ENCODE measurements at places on chromosomes 2 and 18.

GRCh38 chr2:100317634-100318033, 4.7 kb downstream of the LONRF2 start:
- no peak for DNase-seq

- no peak for DNase-seq
Observed at GRCh38 chr18:69872661-69873060, 75.0 kb downstream of the CD226 start.

GRCh38 chr2:41707790-41708451, 339.9 kb upstream of the PKDCC start:
- DNase-seq: no peak

- no peak for DNase-seq
Observed at GRCh38 chr2:176789751-176790150, 422.8 kb upstream of the HNRNPA3 start.

- DNase-seq: no peak
Observed at GRCh38 chr18:37259711-37260110, 305.9 kb downstream of the CELF4 start.

- peak; percentile 21 for DNase-seq
Observed at GRCh38 chr2:111100087-111100764, 20.5 kb upstream of the BCL2L11 start.

DNA sequence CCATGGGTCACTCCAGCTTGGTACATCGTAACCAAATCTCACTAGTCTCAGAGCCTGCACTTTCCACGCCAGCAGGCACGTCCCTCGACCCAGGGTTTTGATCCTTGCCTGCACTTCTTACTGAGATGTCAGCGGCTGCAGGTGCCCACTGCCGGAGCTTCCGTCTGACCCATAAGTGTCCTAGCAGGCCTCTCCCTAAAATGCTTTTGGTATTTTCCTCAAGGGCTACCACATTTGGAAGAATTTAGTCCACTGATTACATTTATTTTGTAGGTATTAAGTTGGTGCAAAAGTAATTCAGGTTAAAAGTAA, 175.0 kb upstream of the FBXO11 start:
- no peak for DNase-seq

GRCh38 chr2:217652761-217653639, 349.8 kb downstream of the TNS1 start:
- DNase-seq: no peak

GRCh38 chr2:8676191-8676920, 5.5 kb upstream of the ID2 start:
- DNase-seq: peak; percentile 35

DNA sequence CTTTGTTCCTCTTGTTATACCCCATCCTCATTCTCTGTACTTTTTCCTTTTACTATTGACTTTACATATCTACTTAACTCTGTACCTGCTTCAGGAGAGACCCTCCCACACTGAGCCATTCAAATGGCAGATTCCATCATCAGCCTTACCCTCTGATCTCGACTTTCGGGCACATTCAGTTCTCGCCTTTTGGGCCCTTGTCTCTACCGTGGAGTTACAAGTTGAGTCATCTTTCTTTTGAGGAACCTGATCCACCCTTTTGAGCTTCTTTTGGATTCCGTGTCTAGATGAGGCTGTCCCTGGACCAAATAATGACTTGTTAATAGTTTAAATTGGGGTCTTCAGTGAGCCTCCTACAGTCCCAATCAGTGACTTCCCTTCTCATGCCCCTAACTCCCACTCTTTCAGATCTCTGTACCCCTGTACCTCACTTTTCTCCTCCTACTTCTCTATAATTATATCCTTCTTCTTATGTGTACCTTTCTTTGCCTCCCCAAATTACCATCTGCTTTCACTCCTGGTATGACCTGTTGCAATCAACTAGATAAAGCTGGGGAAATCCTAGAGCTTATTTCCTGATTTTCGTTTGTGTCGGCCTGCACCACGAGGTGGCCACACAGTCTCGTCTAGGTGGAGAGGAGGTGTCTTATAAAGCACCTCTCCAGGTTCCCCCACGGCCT, 17.2 kb downstream of the SP110 start:
- DNase-seq: peak; percentile 43

- no peak for DNase-seq
Observed at GRCh38 chr18:13810950-13811485, 12.9 kb upstream of the MC5R start.

- no peak for DNase-seq
Observed at GRCh38 chr18:22828171-22828570, 105.0 kb upstream of the RBBP8 start.

- DNase-seq: no peak
Observed at GRCh38 chr2:129483366-129483765, 496.1 kb upstream of the RAB6C start.

GRCh38 chr2:186980787-186981550, 132.0 kb upstream of the ZSWIM2 start:
- DNase-seq: no peak

DNA sequence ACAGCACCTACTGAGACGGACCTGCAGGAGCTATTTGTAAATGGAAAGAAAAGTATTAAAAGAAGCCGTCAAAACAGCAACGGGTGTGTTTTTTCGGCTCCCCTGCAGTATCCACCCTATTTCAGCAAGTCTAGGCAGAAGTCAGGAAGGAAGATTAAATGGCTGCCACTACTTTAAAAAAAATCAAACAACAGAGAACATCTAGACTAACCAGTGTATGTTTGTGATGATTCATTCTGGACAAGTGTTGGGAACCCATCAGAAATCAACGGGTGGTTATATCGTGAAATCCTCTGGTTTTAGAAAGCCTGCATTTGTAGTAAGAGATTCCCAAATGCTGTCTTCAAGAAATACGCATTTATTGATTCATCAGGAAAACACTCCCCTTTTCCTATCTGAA, 9.0 kb downstream of the PMAIP1 start:
- DNase-seq: no peak

- DNase-seq: no peak
Observed at GRCh38 chr2:212708355-212708754, 169.8 kb upstream of the ERBB4 start.

- no peak for DNase-seq
Observed at GRCh38 chr18:13551841-13552733, 174.3 kb downstream of the FAM210A start.

- DNase-seq: no peak
Observed at GRCh38 chr18:48844271-48844670, 106.5 kb downstream of the SMAD7 start.

GRCh38 chr2:141806090-141806489, 324.7 kb downstream of the LRP1B start:
- DNase-seq: no peak
